ENCODE measurements at places on chromosomes 11 and 22.

GRCh38 chr22:39661501-39661841 lies 90.9 kb downstream of the CACNA1I start:
- DNase-seq: no peak

GRCh38 chr11:14500181-14500651 lies 605 bp upstream of the COPB1 start:
- DNase-seq: peak; percentile 24

GRCh38 chr11:100753172-100753543 lies 66.1 kb downstream of the ARHGAP42 start:
- DNase-seq: peak; percentile 22

DNA sequence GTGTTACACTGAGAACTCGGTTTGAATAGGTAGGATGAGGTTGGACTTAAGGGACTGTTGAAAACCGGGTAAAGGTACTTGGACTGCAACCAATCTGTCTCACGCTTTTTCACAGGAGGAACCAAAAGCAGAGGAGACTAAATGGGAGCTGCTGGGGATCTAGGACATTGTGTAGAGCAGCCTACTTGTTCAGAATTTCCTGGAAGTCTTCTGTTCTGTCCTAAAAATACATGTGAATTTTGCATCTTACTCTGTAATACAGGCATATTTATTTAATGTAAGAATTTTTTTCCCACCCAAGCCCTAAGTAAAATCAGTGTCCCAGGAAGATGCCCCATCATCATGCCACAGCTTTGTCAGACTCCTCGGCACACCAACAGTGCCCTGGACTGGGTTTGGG lies 52.1 kb upstream of the TBCEL start:
- DNase-seq: no peak

- no peak for DNase-seq
Measured at GRCh38 chr22:39723463-39723862, 152.9 kb downstream of the CACNA1I start.

GRCh38 chr11:64070314-64070681 lies 34.6 kb downstream of the FLRT1 start:
- no peak for DNase-seq

GRCh38 chr11:68940651-68941323 lies 37.1 kb downstream of the IGHMBP2 start:
- no peak for DNase-seq

DNA sequence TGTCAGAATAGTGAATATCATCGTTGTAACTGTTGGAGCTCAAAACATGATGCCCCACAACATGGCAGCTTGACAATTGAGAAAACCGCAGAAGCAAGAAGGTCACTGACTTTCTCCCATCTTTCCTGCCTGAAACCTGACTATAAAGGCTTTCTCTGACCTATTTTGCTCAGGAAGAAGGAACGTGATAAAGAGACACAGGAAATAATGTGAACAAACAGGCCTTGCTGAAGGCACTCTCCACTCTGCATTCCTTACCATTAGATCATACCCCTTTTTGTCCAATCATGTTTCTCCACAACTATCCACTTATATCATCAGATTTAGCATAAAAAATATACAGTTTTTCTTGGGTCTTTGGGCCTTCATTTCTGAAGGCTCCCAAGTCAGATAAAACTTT lies 916.8 kb downstream of the METTL15 start:
- DNase-seq: no peak

GRCh38 chr11:91854780-91855179 lies 369.8 kb upstream of the FAT3 start:
- DNase-seq: no peak

DNA sequence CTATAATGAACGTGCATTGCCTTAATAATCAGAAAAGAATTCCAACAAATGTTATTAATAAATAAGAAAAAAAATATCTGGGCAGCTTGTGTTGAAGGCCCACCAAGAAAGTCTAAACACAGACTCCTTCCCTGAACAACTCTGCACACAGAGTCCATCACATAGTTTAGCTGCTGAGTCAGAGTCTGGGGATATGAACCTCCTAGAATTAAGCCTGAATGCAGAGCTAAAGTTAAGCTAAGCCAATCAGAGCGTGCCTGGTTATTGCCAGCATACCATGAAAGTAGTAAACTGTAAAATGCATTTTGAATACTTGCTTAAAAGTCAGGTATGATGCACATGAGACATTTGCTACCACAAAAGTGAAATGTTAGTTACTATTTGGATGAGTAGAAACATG lies 25.6 kb upstream of the TENM4 start:
- no peak for DNase-seq

DNA sequence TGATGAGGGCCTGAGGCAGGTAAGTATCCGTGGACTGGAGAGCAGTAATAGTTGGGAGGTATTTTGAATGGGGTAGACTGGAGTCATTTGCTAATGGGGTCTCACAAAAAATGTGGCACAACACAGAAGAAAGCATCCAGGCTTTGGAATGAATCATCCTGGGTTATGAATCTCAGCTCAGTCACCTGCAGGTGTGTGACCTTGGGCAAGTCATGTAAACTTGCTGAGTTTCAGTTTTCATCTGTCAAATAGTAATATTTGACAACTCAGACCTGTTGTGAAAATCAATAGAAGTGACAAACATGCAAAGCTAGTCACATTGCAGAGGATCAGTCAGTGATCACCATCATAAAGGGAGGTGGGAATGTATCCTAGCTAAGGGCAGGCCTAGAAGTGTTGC lies 232.0 kb upstream of the TENM4 start:
- no peak for DNase-seq

- no peak for DNase-seq
Measured at GRCh38 chr11:7520981-7521487, 7.2 kb downstream of the PPFIBP2 start.

DNA sequence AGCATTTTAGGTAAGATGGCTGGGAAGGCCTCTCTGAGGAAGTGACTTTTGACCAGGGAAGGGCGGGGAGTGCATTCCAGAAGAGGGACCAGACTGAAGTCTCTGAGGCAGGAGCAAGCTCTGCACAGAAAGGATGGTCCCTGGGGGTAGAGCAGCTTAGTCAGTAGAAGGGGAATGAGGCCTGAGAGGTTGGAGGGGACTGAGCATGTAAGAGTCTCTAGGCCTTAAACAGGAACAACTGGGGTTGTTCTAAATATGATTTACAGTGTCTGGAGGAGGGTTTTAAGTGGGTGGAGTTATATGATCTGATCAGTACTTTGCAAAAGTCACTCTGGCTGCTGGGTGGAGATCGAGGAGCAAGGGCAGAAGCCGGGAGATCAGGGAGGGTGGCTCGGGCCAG lies 31.7 kb upstream of the TEF start:
- DNase-seq: no peak

- DNase-seq: no peak
Measured at GRCh38 chr11:2207773-2208621, 36.4 kb upstream of the TH start.

GRCh38 chr11:68406324-68407313 lies 53.9 kb upstream of the PPP6R3 start:
- DNase-seq: no peak

DNA sequence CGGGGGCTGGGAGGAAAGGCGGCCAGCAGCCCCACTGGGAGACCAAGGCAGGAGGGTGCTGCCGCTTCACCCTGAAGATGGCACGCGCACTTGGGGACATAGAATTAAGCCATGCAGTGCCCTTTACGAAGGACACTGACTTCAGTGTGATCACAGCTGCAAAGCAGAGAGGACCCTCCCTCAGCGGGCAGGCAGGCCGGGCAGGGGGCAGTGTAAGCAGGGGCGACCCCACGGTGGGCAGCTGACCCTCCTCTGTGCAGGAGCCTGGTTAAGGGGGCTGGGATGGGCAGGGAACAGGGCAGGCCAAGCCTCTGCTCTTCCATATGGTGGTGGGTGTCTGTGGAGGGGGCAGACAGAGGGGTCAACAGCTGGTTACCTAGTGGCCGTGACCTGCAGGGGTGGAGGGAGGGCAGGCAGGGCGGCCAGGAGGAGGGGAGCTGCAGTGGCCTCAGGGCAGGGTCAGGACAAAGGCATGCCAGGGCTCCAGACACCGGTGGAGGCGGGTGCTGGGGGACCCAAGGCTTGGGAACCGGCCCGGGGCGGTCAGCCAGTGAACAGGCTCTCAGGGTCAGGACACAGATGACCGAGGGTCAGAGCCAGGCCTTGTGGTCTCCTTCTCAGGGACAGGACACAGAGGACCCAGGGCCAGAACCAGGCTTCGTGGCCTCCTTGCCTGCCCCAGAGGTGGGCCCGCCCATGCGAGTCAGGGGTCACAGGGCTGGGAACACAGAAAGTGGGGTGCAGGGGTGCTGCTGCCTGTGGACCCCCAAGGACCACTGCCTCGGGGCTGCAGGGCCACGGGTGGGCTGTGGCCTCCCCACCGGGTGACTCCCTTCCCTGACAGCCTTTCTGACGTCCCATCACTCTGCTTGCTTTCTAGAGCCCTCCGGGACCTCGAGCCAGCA lies 7.2 kb downstream of the LMNTD2 start:
- DNase-seq: no peak

- no peak for DNase-seq
Measured at GRCh38 chr11:43868852-43869567, 11.6 kb upstream of the ALKBH3 start.

GRCh38 chr22:24926849-24927579 lies 19.5 kb downstream of the LHFPL7 start:
- DNase-seq: no peak

DNA sequence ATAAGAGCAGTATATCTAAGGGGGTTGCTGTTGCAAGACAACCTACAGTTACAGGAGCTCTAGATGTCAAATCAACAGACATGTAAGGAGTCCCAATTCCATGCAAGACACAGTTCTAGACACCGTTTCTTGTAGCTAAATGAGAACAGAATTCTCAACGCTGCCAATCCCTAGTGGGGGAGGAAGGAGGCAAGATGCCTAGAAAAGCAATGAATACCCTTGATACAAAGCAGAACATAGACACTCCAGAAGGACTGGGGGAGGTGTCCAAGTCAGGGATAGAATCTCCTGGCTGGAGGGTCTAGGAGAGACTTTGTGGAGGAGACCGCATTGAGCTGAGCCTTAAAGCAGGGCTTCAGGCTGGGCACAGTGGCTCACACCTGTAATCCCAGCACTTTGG lies 280.2 kb downstream of the BUD13 start:
- DNase-seq: no peak

DNA sequence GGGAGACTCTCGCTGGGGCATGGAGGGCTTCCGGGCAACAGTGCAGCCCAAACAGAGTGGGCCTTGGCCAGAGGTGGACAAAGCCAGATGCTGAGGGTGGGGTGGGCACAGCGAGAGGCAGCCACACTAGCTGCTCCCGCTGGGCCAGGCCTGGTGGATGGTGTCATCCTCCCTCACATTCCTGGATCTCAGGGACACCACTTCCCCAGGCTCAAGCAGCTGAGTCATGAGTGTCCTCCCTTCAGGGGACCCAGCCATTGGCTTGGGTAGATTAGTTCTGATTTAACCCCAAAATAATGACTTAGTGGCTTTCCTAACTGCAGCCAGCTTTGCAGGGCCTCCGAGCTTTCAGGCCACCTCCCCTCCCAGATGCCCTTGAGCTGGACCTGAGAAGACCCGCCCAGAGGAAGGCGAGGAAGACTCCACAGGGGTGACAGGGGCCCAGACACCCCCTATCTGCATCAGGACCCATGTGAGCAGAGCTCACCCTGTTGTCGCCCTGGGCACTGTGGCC lies 25.9 kb upstream of the WNT7B start:
- DNase-seq: no peak

DNA sequence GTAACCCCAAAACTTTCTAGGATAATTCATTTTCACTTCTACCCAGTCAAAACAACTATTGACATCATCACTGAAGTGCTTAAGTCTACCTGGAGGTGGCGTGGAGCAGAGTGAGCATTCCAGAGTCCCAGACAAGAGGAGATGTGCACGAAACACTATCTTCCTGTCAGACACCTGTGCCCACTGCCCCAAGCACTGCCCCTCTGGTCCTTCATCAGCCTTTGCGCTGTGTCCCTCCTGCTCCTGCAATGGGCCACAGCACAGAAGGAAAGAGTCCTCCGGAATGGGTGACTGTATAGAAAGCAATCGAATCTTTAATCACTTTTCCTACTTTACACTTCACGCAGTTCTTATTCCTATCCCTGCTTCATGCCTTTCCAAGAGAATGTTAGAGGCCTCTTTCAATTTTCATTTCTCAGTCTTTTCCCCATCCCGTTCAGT lies 512 bp upstream of the GRIA4 start:
- DNase-seq: peak; percentile 67

GRCh38 chr22:43535741-43536140 lies 123.9 kb downstream of the MPPED1 start:
- DNase-seq: no peak

GRCh38 chr11:5557751-5558150 lies 9.4 kb upstream of the OR52H1 start:
- no peak for DNase-seq

DNA sequence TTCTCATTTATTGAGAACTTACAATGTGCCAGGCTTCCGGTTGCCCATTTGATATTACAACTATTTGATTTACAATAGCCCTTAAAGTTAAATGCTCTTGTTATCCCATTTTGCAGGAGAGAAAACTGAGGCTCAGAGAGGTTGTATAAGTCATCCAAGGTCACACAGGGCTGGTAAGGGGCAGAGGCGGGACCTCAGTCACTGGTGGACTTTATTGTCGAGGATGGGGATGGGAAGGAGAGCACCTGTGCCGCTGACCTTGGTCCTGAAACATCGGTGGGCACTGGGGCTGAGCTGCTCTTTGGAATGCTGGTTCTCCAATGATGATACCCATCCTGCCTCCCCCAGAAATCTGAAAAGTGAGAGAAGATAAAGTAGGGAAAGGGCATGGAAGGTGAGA lies 265.4 kb downstream of the MIAT start:
- no peak for DNase-seq

GRCh38 chr11:86571273-86571948 lies 101.0 kb downstream of the ME3 start:
- DNase-seq: no peak

DNA sequence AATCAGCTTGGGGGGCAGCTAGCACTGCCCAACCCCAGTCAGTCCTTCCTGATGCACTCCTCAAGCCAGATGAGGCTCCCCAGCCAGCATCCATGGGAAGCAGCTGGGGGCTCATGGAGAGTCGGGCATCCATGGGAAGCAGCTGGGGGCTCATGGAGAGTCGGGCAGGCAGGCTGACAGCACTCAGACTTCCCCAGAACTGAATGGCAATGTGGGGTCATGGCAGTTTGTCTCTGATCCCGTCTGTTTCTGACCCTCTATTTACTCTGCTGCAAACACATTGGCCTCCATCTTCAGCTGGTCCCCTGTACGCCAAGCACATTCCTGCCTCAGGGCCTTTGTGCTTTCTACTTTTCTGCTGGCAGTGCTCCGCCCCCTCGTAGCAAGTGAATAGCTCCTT lies 314.8 kb downstream of the NTM start:
- no peak for DNase-seq

- DNase-seq: no peak
Measured at GRCh38 chr22:30373331-30374325, 13.6 kb downstream of the RNF215 start.

All from COR-L47 (cell line).